ENCODE measurements at places on chromosomes 5 and 9.

DNA sequence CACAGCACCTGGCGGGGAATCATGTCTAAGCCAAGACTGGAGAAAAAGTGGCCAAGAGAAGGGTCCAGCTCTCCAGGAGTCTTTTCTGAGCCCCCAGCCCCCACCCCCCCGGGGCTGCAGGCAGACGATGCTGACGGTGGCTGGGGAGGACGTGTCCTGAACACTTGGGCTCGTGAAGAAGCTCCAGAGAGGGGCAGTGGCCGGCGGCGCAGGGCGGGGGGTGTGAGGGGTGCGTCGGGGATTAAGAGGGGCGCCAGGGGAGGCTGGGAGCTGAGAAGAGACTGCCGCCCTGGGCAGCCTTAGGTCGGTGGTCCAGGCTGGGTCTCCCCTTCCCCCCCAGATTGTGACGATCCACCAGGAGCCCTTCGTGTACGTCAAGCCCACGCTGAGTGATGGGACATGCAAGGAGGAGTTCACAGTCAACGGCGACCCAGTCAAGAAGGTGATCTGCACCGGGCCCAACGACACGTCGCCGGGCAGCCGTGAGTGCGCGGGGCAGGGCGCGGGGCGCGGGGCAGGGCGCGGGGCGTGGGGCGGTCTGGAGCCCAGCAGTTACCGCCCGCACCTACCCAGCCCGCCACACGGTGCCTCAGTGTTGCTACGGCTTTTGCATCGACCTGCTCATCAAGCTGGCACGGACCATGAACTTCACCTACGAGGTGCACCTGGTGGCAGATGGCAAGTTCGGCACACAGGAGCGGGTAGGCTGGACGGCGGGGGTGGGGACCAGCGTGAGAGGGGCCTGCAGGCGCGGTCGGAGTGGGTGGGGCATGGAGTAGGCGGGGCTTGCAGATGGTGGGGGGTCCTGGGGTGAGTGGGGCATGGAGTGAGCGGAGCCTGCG, 8.9 kb downstream of the LRRC26 start:
- peak; percentile 37 for DNase-seq

- no peak for DNase-seq
Measured at GRCh38 chr5:40909264-40909663, at the start of gene C7. TSS of gene C7 (plus strand) at chr5:40909497. CDS start at chr5:40909611, 114 bp downstream.

DNA sequence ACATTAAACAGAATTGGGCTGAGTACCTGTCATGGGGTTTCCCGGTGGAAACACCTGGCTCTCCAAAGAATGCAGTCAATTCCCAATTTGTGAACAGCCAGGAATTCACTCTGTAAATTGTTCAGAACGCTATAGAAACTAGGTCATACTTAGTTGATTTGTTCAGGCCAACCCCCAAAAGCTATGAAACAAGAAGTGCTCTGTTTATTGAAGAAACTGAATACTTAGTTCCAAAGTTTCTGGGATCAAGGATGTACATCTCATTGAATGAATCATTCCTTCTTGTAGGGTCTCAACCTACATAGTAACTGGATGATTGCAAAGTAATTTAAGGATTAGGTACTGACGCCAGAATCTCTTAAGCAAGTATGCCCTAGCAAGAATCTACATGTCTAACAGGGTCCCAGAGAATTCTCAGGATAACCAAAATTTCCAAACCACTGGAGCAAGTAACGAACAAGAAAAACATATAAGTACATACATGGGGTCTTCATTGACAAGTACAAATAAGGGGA, 659 bp upstream of the TUSC1 start:
- no peak for DNase-seq

DNA sequence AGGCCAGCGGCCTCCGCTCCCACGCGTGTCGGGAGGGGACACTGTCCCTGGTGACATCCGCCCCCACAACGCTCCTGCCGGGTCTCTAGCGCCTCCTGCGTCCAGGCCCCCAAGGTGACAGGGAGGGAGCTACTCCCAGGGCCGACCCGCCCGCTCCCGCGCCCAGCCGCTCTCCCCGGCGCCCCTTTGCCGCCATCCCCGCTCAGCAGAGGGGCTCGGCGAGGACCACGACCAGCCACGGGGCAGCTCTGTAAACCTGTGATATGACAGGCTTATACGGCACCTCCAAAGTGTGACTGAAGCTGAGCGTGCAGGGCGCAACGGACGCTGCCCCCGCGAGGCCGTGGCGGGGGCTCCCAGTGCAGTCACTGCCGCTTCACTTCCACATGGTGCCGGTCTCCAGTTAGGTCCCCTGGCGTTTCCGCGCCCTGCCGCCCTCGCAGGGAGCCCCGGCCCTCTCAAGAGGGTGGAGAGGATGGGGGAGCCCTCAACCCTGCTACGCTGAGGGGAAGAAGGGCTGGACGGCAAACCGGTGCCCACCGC, 978 bp upstream of the ADCY2 start:
- no peak for DNase-seq

GRCh38 chr9:16784002-16784401, 86.5 kb downstream of the BNC2 start:
- DNase-seq, result no peak

All from RPMI8226 (cell line).